ENCODE measurements at places on chromosomes 2 and 18.

- DNase-seq = no peak
Measured at GRCh38 chr18:24567199-24567598, 106.8 kb downstream of the HRH4 start.

GRCh38 chr2:197137231-197137630 lies 173.3 kb downstream of the ANKRD44 start:
- no peak for DNase-seq

DNA sequence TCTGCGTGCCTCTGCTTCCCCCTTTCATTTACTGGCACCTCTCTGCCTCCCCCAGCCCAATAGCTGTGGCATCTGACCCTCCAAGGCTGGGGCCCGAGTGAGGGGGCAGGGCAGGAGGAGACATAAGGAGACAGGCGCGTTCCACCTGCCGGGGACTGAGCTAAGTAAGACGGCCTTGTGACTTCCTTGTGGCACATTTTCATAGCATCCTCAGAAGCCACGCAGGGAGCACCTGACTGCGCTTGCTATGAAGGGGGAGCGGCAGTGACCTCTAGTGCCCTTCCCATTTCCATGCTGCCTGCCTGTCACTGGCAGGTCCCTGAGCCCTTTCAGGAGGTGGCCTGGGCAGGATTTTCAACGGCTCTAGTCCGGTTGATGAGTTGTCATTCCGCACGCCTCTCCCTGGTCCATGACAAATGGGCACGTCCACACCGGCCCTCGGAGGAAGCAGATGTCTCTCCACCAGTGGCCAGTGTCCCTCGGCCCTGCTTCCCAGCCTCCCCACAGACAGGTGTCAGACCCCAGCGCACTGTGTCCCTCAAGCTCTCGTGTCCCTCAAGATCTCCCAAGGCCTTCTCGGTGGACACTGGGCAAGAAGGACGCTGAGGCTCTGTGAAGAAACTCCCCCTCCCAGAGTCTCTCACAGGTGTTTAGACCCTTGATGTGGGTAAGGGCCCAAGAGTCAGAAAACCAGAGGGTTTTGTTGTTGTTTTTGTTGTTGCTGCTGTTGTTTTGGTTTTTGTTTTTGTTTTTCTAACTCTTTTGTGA lies 42.7 kb downstream of the CYP26B1 start:
- DNase-seq = no peak

- no peak for DNase-seq
Measured at GRCh38 chr2:15918761-15919356, 21.5 kb upstream of the MYCN start.

- no peak for DNase-seq
Measured at GRCh38 chr2:14634489-14635390, 2.2 kb downstream of the LRATD1 start.

DNA sequence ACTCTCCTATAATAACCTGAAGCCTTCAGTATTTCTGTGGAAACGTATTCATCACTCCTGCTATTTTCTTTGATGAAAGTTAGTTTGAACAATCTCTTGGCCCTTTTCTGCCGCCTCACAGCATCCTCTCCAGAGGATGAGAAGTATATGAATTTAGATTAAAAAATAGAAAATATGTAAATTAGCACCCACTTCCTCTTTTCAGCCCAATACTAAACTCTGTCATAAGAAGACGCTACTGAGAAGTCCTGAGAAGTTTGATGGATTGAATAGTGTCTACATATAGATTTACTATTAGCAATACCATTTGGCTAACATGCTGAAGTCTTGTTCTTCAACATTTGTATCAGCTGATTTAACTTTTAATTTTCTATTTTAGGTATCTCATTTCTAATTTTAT lies 526.4 kb upstream of the SPHKAP start:
- no peak for DNase-seq

DNA sequence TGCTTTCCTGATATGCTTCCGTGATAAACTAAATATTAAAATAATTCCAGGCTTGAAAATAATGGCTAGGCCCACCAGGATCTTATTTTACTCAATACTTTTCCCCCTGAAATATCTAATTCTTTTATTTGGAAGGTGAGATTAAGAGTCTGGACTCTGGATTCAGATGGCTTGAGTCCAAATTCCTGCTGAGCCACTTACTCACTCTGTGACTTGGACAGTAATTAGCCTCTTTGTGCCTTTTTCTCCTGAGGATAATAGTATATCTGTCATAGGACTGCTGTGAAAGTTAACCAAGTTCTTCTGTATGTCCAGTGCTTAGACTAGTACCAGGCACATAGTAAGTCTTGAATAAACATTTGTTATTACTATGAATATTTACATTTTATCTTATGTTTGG lies 127.3 kb upstream of the ERBB4 start:
- DNase-seq = no peak

DNA sequence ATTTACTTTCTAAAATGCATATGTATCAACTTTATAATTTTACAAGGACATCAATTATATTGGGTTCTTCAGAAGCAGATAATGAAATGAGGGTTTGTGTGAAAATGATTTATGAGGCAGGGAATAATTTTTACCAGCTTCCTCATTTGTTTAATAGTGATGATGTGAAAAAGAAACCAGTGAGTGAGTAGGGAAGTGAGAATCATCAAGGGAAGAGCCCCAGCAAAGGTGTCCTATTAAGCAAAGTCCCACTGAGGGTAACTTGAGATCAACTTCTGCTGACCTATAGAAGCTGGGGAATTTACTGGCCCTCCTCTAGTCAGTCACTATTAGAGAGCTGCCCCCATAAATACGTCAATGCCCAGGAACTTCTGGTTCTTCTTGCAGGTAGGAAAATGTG lies 266.8 kb upstream of the LYPD1 start:
- no peak for DNase-seq

DNA sequence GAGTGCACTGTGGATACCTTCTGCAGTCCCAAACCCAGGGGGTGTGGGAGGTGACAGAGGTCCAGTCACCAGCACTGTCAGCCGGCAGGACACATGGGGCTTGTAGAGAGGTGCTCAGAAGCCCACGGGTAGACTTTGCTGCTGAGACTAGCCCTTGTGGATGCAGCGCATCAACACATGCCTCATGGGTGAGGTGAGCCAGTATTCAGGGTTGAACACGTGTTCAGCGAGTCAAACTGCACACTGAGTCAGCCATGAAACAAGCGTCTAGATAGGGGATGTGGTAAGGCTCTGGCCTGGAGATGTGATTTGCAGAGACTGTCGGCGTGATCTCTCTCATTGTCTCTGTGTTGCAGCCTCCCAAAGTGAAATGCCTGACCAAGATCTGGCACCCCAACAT lies 35.8 kb upstream of the SCLY start:
- no peak for DNase-seq
